ENCODE measurements at places on chromosomes 7 and 10.

DNA sequence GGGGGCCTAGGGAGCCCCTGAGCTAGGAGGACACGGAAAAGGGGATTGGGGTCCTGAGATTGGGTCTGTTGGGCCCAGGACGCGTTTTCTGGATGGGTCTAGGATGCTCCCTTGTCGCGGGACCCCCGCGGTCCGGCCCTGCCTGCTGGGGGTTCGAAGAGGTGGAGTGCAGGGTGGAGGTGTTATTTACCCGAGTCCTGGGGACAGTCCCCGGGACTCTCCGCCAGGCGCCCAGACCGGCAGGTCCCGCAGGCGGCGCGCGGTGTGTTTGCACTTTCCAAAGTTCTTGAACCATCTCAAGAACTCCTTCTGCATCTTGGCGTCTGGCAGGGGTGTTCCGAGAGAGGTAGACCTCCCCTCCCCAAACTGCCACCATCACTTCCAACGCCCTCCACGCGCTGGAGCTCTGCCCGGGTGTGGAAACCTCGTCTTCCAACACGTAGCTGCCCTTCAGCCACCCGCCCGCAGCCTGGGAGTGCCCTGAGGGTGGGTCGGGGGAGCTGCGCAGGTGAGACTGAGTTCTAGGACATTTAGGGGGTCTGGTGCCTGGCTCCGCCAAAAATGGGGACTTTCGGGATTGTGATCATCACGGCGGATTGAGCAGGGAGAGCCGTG is 569 bp downstream of the CAV1 start:
- DNase-seq: peak; percentile 16

DNA sequence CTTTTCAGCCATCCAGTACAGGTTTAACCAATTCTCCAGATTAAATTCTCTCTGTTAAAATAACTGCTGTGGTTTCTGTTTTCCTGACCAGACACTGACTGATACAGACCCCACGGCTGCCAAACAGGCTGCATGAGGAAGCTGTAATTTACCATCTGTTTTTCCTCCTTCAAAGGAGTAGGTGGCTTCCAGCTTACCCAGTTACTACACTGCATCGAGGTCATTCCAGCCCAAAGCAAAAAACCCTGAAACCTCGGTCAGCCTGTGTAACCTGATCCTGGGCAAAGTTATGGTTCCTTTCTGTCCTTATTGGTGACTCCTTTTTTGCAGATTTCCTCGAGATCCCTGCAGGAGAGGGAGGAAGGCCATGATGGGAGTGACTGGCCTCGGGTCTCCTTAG is 27.9 kb upstream of the LOXL4 start:
- DNase-seq: peak; percentile 40

DNA sequence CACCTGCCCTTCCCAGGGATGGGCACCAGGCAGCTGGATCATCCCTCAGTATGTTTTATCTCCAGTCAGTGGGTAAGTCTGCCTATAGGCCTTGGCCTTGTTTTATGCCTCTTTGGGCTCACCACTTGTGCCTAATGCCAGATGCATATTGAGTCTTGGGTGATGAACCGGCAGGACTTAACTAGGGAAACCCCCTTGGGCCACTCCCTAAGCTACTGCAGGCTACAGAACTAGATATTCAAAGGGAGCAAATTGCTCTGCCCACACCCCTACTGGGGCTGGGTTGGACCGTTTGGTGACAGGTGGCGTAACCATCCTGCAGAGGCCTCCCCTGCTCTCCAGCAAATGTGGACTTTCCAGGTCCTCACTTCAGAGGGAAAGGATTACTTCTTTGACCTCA is 115.7 kb upstream of the GDF10 start:
- DNase-seq: no peak

GRCh38 chr7:29484280-29484679 is 79.4 kb upstream of the PRR15 start:
- no peak for DNase-seq

- no peak for DNase-seq
These were observed 16.4 kb upstream of the DNAH11 start for GRCh38 chr7:21526448-21526847.

DNA sequence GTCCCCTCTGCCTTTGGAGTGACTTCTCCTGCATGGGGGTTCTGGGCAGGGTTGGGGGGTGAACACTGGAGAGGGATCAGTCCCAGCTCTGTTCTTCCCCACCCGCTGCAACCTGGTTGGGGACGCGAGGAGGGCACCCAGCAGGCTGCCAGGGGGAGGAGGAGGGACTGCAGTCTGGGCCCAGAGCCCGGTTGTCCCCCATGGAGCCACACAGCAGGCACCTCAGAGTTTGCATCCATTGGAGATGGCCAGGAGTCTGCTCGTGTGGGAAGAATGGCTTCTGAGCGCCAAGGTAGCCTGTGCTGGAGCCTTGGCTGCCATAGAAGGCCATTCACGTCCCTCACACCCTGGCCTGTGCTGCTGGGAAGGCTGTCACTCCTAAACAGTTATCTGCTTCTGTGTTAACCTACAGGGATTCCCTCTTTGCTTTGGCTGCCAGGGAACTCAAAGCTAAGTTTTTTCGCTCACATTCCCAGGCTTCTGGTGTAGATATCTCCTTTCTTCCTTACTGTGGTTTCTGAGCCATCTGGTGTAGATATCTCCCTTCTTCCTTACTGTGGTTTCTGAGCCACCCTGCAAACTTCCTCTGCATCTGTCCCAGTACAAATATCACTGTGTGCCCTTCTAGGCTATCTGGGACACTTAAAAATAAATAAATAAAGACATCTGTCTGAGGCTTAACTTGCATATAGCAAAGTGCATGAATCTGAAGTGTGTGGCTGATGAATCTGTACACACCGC is 133.7 kb downstream of the LHPP start:
- DNase-seq: no peak

DNA sequence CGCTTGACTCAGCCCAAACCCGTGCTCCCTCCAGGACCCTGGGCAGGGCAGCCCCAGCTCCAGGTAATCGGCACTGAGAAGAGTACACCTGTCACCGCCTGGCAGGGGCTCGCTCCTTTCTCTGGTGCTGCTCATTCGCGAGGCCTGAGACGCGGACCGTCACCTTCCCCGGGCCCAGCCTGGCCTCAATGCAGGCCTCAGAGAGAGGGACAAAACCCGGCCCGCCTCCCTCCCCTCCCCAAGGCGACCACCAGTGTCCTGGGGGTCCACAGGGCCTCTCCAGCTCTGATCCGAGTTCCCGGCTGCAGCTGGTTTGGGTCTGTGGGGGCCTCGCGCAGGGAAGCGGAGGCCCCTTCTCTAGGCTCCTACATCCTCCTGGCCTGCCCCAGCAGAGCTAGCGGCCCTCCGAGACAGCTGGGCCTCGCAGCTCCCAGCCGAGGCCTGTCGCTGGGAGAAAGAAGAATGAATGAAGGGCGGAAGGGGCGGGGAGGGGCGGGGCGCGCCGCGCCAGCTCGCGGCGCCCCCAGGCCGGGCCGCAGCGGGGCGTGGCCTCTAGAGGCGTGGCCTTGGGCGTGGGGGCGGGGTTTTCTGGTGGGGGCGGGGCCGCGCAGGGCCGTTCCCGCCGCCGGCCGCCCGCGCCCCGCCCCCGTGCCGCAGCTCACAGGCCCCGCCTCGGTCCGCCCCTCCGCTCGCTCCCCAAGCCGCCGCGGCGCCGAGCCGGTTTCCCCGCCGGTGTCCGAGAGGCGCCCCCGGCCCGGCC is at the start of gene LIMK1:
Gene LIMK1, plus strand, starts transcription at position 688 of the 760 bp plus-strand sequence. CDS start 187 bp downstream, outside the sequence.
- peak; percentile 96 for DNase-seq

GRCh38 chr10:77173615-77174461 is 463.8 kb downstream of the KCNMA1 start:
- peak; percentile 86 for DNase-seq

DNA sequence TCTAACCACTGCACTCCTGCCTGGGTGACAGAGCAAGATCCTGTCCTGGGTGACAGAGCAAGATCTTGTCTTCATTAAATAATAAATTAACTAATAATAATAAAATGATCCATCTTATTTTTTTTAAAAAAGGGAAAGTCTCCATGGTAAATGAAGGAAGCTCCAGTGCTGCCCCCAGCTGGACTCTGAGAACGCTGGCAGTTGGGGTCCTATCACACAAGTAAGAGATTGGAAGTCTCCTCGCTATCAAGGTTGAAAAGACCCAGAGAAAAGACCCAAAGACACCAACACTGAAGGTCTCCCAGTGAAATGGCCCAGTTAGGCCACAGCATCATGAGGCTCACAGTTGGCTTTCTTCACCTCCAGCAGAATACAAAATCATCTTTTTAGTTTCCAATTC is 13.8 kb upstream of the C10orf67 start:
- no peak for DNase-seq

DNA sequence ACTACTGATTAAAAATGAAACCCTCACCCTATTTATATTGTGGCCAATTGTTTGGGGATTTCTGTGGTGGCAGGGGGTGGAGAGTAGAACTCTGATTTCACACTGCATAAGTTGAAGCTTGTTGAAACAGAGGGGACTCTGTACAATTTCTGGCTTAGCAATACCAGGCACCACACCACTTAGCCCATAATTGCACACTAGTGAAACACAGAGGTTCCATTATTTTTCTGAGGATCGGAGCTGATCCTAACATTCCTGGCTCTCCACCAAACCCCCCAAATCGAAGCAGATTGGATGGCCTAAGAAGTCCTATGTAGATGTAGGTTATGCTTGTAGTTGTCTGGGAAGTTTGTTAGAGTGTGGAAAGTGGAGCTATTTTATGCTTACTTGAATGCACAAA is 47.0 kb downstream of the PTN start:
- no peak for DNase-seq

DNA sequence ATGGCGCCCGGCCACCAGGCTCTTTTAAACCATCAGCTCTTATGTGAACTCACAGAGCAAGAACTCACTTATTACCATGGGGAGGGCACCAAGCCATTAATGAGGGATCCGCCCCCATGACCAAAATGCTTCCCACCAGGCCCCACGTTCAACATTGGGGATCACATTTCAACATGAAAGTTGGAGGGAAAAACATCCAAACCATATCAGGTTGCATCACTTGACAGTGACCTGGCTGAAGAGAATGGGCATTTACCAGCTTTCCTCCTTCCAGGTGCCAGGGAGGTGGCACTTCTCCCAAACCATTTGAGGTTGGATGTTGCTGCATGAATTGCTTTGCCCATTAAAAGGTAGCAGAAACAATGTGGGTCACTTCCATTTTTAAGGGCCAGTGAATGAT is 115.6 kb upstream of the TNS3 start:
- no peak for DNase-seq

DNA sequence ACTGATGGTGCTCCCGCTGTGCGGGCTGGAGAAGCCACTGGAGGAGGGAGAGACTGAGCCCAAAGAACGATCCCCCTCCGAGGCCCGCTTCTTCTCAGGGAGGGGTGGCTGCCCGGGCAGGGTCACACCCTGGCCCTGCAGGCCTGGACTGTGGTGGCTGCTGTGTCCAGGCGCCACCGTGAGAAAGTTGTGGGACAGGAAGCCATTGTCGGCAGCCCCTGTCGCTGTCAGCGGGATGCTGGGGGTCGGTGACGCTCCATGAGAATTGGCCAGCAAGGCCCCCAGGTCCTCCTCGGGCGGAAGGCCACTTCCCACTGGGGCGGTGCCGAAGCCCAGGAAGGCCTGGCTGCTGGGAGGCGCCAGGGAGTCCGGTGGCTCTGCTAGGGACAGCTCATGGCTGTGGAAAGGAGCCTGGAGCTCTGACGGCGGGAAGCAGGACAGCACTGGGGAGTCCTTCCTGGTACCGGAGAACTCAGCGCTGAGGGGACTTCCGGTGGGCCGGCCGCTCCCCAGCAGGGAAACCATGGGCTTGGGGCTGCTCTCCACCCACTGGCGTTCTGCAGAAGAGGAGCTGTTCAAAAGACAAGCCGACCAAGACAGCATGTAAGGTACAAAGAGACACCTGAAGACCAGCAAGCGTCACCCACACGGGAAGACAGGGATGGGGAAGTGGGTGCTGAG is 278.8 kb downstream of the TNS3 start:
- no peak for DNase-seq

DNA sequence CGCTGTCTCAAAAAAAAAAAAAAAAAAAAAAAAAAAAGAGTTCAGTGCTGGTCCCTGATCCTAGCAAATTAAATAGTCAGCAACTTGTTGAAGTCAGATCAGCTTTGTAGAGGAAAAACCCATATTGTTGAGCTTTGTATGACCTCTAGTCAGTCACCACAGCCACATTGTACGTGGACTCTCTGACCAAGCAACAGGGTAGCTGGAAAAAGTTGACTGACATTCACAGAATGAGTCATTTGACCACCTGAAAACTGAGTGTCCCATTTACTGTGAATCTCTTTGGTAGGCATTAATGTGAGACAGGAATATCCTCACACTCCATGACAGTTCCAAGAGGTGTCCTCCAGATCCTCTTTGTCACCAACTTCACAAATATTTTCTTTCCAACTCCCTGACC is 371.1 kb downstream of the LRRTM3 start:
- no peak for DNase-seq

GRCh38 chr10:24762161-24762924 is 38.7 kb upstream of the ARHGAP21 start:
- DNase-seq: no peak

DNA sequence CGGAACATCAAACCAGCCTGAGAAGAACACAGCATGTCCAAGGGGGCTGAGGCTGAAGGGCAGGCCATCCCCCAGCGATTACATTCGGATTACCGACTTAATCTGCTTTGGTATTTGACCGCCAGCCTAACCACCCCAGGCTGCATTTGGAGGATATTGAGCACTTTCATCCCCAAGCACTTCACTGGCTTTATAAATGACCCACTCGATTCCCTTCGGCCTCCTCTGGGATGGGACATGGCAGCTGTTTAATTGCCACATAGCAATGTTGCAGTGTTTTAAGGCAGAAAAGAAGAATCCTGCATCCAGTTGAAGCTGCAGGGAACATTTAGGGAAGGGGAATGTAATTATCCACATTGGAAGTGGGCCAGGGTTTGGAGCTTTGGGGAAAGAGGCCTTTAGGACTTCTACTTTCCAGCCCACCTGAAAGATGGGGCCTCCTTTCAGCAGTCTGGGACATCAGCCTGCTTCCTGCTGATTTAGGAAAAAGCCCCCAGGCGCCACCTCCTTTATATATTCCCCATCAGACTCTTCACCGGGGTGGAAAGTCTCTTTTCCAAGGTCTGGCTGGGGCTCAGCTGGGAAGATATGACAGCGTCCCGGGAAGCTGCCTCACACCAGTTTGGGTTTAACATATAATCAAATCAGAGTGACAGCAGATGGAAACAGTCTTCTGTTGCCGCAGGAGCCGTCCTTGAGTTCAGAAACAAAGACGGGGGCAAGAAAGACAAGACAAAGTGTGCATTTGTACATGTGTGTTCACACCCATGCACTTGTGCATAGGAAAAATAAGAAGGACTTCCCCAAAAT is 9.2 kb downstream of the DPCD start:
- DNase-seq: no peak

- no peak for DNase-seq
These were observed 449.9 kb downstream of the PTPRN2 start for GRCh38 chr7:158137516-158138328.

GRCh38 chr10:107206833-107207232 is 42.3 kb upstream of the SORCS1 start:
- no peak for DNase-seq

- DNase-seq: no peak
These were observed 109.9 kb upstream of the ADO start for GRCh38 chr10:62694537-62695126.

GRCh38 chr10:48742891-48743860 is 58.5 kb downstream of the WDFY4 start:
- DNase-seq: peak; percentile 70

All from suppressor macrophage (primary cell).